ENCODE measurements at places on chromosomes 16 and 17. TPM values are rescaled to one million over a fixed set of nuclear protein-coding genes. Genes with fewer than 3 reads are reported as not detected.

DNA sequence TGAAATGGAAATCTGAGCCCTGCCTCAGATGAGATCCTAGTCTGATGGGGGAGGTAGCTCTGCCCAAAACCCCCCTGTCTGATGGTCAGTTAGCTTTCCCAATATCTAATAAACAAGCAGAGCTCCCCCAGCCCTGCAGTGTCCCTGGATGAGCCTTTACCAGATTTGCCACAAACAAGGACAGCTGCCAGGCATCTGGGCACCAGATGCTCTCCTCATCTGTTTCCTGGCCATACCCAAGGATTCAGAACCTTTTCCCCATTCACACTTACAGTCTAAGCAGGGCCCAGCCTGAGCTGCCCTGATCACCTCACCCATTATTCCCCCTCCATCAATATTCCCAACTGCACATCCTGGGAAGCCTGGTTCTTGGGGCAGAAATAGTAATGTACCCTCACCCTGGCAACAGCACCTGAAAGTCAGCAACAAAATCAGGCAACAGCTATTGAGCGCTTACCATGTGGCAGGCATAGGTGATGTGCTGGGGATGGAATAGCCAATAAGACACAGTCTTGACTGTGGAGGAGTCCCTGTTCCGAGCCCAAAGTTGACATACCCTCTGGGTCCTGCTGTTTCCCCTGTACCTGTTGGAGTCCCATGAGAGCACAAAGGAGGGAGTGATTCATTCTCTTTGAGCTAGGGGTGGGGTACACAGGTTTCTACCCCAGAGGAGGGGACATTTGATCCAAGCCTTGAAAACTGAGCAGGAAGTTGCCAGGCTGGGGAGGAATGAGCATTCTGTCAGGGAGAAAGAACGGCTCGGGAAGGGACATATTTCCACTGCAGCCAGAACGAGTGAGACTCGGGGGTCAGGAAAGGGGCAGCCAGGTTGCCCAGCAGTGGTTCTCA is 147.4 kb downstream of the TMEM132E start:
- peak; percentile 81 for DNase-seq

DNA sequence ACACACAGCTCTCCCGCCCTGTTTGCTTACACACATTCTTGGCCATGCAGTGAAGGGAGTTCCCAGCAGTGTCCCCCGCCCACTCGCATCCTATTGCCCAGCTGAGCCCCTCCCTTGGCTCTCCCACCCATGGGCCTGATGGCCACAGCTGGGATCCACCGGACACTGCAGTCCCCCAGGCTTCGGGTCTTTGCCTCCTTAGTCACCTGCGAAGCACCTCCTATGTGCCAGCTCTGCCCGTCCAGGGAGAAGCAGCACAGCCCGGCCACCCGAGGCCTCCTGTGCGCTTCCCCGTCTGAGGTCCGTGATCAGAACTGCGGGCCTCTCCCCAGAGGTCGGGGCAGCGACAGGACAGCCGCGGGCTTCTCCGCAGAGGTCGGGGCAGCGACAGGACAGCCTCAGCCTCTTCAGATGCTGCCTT is 136.9 kb downstream of the BANP start:
- DNase-seq, result no peak

Gene HOXB3
- 34.9 TPM for total RNA-seq

Gene SPEM2
- not detected for total RNA-seq

- no peak for DNase-seq
These were observed 25.0 kb downstream of the USP10 start for GRCh38 chr16:84724606-84725309.

- DNase-seq, result no peak
These were observed 235.1 kb downstream of the ZNF423 start for GRCh38 chr16:49620869-49621240.

Gene SIRT7
- 27.0 TPM for total RNA-seq

DNA sequence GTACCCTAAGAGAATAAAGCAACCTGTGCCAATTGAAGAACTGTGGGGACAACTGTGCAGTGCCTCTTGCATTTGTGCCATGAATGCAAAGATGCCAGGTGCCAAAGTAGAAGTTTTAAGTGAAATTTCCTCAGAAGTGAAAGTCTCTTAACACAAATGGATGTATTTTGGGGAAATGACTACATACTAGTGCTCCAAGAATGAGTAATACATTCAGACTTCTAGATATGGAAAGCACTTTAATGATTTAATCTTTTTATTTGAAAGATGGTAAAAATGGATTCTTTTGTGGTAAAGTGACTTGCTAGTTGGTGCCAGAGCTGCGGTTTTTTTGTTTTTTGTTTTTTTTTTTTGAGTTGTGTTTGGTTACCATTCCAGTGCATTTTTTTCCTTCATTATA is 15.0 kb downstream of the UTP18 start:
- no peak for DNase-seq

Gene PLXDC1
- total RNA-seq, result 7.5 TPM

- no peak for DNase-seq
These were observed 34.3 kb downstream of the CPSF4L start for GRCh38 chr17:73227379-73227778.

DNA sequence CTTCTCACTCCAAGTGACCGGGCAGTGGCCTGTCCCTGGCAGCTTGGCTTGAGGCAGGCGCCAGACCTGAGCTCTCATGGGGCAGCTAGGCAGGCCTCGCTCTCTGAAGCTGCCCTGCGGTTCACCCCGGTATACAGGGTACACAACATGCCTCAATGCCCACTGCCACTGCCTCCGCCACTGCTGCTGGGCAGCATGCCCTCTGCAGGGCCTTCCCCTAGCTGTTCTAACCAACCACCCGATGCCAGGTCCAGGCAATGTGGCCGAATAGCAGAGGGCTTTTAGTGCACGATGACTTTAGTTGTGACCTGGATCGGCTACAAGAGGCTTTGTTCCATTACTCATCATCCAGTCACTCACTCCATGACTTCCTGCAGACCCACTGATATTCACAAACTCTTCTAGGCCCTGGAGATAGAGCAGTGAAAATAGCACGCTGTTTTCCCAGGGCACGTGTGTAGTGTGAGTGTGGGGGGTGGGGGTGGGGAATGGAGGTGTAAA is 19.7 kb downstream of the CDC42EP4 start:
- no peak for DNase-seq

DNA sequence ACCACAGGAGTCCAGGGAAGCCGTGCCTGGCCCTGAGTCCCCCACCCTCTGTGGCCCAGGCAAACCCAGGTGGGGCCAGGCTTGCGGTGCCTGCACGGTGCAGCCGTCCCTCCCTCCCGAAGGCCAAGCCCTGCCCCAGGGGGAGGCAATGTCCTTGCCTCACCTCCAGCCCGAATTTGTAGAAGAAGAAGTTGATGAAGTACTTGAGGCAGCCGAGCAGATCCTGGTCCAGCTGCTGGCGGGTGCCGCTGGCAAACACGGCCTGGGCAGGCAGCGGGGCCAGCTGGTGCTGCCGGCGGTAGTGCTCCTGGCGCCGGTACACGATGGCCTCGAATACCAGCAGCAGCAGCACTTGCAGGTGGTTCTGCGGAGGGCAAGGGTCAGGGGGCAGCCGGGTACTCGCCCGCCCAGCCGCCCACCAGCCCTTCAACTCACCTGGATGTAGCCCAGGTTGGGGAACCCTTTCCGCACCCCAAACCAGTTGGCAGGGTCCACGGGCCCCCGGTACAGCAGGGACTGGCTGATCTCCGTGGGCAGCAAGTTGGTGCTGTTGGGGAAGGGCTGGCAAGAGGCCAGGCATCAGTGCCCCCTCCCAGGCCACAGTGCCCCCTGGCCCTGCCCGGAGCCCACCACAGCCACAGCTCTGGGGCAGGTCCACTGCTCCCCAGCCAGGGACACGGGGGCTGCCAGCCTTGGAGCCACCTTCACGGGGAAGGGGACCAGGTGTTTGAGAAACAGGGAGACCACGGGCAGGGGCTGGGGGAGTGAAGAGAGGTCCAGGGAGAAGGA is 26.1 kb downstream of the CTU2 start:
- no peak for DNase-seq

Gene NPIPB9
- total RNA-seq, result 1.7 TPM

GRCh38 chr17:38509772-38510420 is 81.6 kb downstream of the ARHGAP23 start:
- no peak for DNase-seq

DNA sequence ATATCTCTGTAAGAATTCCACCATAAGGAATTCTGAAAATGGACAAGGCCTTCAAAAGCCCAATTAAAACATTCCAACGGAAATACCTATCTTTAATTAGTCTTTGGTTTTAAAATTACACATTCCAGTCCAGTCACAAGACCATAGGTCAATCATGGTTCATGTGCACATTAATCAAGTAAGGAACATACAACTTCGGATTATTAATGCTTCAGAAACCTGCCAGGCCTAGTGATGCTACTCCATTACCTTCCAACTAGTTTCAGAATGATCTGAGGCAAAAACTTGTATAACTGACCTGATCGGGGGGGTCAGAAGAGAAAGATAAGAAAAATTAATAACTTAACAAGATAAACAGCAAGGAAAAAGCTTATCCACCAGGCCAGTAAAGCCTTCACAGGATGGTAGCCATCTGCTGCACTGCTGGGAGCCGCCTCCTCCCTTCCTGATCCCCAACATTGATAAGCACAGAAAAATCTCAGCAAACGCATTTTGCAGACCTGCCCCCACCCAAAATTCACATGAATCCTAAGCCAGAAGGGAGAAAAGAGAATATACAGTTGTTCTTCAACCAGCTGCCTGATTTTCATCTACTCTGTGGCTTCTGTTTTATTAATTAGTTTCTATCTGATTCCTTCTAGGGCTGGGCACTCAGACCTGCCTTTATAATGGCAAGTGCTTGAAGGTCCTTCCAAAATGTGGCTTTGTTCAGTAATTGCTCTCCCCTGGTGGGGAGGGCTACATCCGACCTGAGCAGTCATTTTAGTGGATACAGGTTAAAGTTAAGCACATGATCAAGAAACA is 6.0 kb downstream of the SDR42E1 start:
- no peak for DNase-seq

DNA sequence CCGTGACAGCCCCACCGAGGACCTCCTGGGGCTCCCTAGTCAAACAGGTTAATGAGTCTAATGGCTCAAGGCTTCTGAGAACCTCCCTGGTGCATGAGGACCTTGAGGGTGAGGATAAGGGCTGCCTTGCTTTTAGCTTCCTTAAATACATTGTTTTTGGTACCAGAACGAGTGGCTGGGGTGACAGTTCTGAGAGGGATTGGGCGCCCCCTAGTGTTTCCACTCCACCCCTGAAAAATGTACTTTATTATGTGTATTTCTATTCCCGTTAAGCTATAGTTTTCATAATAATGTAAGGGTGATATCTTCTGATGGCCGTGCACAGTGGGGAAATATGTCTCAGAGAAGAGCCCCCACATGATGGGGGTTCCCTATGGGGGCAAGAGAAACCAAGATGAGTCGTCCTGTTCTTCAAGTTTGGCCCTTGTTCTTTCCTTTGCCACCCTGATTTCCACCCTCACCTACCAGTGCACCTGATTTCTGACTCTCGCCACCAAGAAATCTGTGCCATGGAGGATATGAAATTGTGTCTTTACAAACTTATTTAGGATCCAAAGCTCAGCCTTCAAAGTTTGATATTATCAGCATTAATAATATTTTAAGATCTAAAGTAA is 14.5 kb upstream of the VWA3A start:
- DNase-seq, result no peak

Gene MT3
- total RNA-seq, result 5.0 TPM

Gene TBX21
- 2.2 TPM for total RNA-seq
